ENCODE measurements at places on chromosomes 2 and 18.
A peak's percentile ranks its signal among the peaks of the same experiment; 100 is the strongest.

GRCh38 chr18:75407468-75408437, 19.8 kb downstream of the SMIM21 start:
- no peaks in the 10 kb centered on the region for H3K4me1 ChIP-seq
- H3K36me3 ChIP-seq = no peaks in the 10 kb centered on the region
- H3K27me3 ChIP-seq = peaks cover 32% of the 10 kb centered on the region
- H3K4me3 ChIP-seq = no peak overlapping the region
- H3K27ac ChIP-seq = no peak overlapping the region

DNA sequence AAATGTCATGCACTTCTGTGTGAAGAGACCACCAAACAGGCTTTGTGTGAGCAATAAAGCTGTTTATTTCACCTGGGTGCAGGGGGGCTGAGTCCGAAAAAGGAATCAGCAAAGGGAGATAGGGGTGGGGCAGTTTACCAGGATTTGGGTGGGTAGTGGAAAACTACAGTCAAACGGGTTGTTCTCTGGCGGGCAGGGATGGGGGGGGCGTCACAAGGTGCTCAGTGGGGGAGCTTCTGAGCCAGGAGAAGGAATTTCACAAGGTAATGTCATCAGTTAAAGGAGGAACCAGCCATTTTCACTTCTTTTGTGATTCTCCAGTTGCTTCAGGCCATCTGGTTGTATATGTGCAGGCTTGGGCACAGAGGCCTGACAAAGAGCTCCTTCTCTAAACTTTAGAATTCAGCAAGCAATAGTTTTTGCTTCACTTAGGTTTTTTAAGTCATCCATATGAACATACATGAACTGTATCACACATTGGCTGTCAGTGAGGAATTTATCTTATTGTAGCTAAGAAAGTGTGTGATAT, 17.5 kb upstream of the ALPK2 start:
- H3K4me1 ChIP-seq = peaks cover 20% of the 10 kb centered on the region
- H3K4me3 ChIP-seq = no peak overlapping the region
- ATAC-seq = no peak

DNA sequence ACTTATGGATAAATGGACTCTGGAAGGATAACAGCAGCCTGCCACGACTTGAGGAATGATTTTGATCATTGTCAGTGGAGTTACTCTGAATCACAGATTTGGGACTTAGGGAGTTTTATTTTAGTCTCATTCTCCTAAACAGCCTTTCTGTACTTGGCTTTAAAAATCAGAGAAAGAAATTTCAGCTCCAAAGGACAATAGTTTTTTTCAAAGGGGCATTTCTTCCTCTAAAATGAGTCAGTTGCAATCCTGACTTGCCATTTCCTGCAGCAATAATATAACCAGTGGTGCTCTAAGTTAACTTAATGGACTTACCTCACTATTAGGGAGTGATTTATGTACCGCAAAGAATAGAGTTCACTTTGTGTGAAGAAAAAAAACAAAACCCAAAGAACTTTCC, 35.1 kb upstream of the MTX2 start:
- H3K36me3 ChIP-seq = no peaks in the 10 kb centered on the region
- H3K4me3 ChIP-seq = no peak overlapping the region
- H3K27ac ChIP-seq = no peak overlapping the region
- peaks cover 43% of the 10 kb centered on the region for H3K27me3 ChIP-seq
- H3K4me1 ChIP-seq = no peaks in the 10 kb centered on the region
- ATAC-seq = no peak

GRCh38 chr2:216693414-216694080, 1.8 kb downstream of the IGFBP5 start:
- ATAC-seq = no peak
- peak overlapping the region; percentile 25 for H3K4me3 ChIP-seq
- H3K36me3 ChIP-seq = no peaks in the 10 kb centered on the region

- H3K27ac ChIP-seq = no peak overlapping the region
- ATAC-seq = no peak
- no peaks in the 10 kb centered on the region for H3K36me3 ChIP-seq
- no peak overlapping the region for H3K4me3 ChIP-seq
- peaks cover 15% of the 10 kb centered on the region for H3K27me3 ChIP-seq
Measured at GRCh38 chr2:221282386-221282785, 289.7 kb downstream of the EPHA4 start.

DNA sequence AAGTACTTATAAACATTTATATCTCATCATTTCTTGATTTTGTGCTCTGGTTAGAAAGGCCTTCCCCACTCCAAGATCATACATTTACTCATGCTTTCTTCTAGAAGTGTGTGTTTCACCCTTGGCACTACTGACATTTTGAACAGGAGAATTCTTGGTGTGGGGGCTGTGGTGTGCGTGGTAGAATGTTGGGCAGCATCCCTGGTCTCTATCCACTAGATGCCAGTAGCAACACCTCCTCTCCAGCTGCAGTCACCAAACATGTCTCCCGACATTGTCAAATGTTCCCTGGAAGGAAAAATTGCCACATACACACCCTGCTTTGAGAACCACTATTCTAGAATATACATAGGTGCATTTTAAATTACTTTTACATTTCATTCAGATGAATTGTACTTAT, 8.7 kb upstream of the TGIF1 start:
- no peaks in the 10 kb centered on the region for H3K36me3 ChIP-seq
- no peak overlapping the region for H3K4me3 ChIP-seq
- H3K27me3 ChIP-seq = no peaks in the 10 kb centered on the region
- no peak for ATAC-seq
- no peaks in the 10 kb centered on the region for H3K4me1 ChIP-seq

GRCh38 chr2:224433442-224433841, 31.5 kb upstream of the FAM124B start:
- no peaks in the 10 kb centered on the region for H3K36me3 ChIP-seq

GRCh38 chr2:128534688-128535392, 216.2 kb upstream of the HS6ST1 start:
- no peak for ATAC-seq
- peaks cover 6% of the 10 kb centered on the region for H3K4me1 ChIP-seq
- peaks cover 11% of the 10 kb centered on the region for H3K27me3 ChIP-seq
- no peak overlapping the region for H3K27ac ChIP-seq
- no peak overlapping the region for H3K4me3 ChIP-seq

DNA sequence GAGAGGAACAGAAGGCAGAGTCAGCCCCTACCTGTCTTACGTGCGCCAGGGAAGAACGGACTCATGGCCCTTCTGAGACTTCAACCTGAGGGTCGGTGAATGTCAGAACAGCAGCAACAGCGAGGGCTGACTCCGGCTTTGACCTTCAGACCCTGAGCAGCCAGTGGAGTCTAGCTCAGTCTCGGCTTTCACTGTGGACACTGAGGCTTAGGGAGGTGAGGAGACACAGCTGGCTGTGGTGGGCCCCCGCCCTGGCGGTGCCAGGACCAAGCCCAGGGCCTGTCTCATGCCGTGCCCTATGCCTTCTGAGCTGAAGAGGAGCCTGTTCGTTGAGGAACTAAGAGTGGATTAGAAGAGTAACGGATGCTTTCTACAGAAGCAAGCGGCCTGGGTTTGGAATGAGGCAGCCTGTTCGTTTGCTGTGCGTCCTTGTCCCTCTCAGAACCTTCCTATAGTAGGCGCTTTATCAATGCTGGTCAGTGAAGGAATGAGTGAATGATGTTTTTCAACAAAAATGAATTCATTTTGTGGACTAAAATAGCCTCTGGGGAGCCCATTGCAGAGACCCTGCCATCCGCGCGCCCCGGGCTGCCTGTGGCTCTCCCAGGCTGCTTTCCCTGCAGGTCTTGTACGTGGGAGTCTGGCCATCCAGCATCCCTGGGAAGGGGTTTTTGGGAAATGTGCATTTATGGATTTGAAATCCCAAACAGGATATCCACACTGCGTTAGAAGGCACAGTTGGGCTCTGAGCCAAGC, 38.9 kb downstream of the ASB1 start:
- no peak for ATAC-seq
- H3K4me3 ChIP-seq = no peak overlapping the region
- H3K4me1 ChIP-seq = peaks cover 7% of the 10 kb centered on the region
- H3K36me3 ChIP-seq = peaks cover 29% of the 10 kb centered on the region
- no peak overlapping the region for H3K27ac ChIP-seq

GRCh38 chr2:177405029-177405692, 12.6 kb downstream of the AGPS start:
- no peak overlapping the region for H3K27ac ChIP-seq
- H3K27me3 ChIP-seq = no peaks in the 10 kb centered on the region
- ATAC-seq = no peak
- peaks cover 43% of the 10 kb centered on the region for H3K4me1 ChIP-seq
- H3K4me3 ChIP-seq = no peak overlapping the region
- H3K36me3 ChIP-seq = peaks cover 19% of the 10 kb centered on the region

- H3K4me3 ChIP-seq = no peak overlapping the region
- no peak for ATAC-seq
- H3K4me1 ChIP-seq = no peaks in the 10 kb centered on the region
- peaks cover 34% of the 10 kb centered on the region for H3K27me3 ChIP-seq
- no peak overlapping the region for H3K27ac ChIP-seq
- no peaks in the 10 kb centered on the region for H3K36me3 ChIP-seq
Measured at GRCh38 chr2:173339807-173340206, 14.9 kb upstream of the CDCA7 start.

DNA sequence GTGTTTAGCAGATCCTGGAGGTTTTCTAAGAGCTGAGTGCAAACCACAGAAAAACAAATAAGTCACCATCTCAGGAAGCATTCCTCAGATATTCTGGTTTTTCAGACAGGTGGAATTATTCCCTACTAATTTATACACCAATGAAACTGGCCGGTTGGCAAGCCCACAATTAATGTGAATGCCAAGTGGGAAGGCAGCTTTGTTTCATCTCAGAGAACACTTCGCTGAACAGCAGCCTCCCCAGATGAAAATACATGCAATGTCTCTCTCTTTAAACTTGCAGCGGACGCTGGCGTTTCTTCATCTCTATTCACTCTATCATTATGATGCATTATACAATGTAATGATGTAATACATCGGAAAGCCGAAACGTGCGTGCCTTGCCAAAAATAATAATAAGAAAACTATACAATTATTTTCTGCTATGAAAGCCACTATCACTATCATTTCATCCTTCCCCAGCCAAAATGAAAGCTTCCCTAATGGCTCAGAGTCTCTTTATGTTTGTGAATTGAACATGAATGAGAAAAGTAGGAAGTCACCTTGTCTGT, 649.4 kb downstream of the BCL11A start:
- H3K36me3 ChIP-seq = no peaks in the 10 kb centered on the region
- H3K27ac ChIP-seq = no peak overlapping the region
- H3K4me3 ChIP-seq = no peak overlapping the region
- H3K27me3 ChIP-seq = no peaks in the 10 kb centered on the region
- H3K4me1 ChIP-seq = peaks cover 7% of the 10 kb centered on the region

DNA sequence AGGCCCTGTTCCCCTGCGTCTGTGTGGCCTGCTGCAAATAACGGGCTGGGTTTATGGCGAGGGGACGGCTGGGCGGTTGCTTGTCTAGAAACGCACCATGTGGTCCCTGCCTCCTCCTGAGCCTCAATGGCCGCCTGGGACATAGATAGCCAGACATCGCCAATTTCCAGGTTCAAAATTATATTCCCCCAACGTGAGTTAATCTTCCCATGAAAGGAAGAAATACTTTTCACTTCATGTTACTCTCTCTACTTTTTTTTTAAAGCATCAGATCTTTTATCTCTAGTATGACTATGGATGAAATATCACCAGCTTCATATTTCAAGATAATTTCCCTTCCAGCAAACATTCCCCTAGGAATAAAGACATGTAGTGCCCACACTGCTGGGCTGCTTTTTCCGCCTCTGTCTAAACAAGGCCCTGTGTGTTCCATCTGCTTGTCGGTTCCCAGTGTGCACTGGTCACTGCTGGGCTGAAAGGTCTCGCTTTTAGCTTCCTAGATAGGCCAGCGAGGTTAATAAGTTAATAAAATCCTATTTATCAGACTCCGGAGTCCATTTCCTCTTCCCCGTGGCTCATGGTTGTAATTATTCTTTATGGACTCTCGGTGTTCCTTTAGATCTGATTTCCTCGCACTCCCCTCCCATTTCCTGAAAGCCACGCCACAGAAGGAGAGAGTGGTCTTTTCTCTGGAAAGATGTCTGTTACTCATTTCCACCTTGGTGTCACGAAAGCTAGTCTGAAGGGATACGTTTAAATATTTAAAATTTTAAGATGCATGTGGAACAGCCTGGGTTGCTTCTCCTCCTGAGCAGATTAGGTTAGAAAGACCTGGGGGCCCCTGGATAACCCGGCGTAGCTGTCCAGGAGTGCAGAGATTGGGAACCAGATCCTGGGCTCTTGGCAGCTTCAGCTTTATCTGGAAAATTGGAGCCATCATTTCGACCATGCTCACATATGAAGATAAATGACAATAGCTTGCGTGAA, 196.6 kb upstream of the COPS8 start:
- no peak overlapping the region for H3K27ac ChIP-seq
- H3K36me3 ChIP-seq = no peaks in the 10 kb centered on the region
- H3K4me1 ChIP-seq = no peaks in the 10 kb centered on the region
- ATAC-seq = no peak
